ENCODE measurements at places on chromosomes 13 and 19. TPM values are rescaled to one million over a fixed set of nuclear protein-coding genes. Genes with fewer than 3 reads are reported as not detected.

The MYH14 gene
- total RNA-seq: 34.3 TPM

The ZNF805 gene
- total RNA-seq: 4.8 TPM

DNA sequence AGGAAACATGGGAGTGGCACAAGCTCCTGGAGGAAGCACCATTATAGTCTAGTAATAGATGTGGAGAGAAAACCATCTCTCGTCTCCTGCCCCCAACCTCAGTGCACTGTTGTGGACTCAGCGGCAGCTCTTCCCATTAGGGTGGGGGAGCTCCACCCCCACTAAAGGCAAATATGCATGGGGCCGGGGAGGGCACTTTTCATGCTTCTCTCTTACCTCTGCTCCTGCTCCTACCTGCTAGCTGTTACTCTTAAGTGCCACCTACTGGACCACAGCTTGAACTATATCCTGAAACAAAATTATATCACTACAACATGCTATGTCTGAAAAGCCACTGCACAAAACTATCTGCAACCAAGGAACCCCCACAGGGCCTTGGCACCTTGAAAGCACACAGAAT is 112.6 kb upstream of the DACH1 start:
- DNase-seq: no peak

GRCh38 chr13:94683409-94683808 is 28.9 kb downstream of the SOX21 start:
- DNase-seq: no peak

The GZMM gene
- total RNA-seq: 0.28 TPM

DNA sequence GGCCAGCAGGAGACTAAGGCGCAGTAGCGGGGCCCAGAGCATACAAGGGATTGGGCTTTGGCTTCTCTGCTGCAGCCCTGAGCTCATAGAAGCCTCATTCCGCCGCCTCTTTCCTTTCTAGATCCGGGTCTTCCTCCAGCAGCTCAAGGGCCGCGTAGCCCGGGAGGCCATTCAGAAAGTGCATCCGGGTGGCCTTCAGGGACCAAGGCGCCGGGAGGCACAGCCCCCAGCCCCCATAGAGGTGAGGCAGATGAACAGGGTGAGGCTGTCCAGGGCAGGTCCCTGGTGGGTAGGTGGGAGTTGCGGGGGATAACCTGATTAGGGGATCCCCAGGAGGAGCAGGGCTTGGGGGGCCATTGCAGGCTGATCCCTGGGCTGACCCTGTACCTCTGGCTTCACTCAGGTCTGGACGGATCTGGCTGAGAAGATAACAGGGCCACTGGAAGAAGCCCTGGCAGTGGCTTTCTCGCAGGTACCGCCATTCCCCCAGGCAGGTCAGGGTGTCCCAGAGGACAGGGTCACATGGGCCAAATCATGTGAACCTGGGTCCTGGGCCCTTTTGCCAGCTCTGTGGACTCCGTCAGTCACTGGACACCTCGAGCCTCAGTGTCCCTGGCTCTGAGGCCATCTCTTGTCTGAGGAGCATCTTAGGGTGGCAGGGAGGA is 1.3 kb downstream of the SNAPC2 start:
- DNase-seq: no peak

The PEPD gene
- total RNA-seq: 16.9 TPM

The CEACAM5 gene
- 0.32 TPM for total RNA-seq

DNA sequence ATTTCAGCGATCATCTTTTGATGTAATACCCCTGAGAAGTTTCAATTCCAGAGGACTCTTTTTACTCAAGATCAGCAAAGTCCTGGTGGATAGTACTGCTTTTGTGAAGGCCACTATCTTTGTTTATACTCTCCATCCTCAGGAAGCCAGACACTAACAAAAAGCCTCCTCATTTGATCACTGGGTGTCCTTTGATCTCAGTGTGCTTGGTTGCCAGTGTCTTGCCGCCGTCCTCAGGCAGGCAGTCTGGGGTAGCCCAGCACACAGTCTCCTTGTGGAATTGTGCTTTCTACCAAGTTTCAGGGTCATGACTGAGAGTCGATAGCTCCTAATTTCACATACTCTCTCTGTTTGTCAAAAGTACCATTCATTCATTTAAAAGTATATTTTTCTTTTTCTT is 762.2 kb downstream of the EFNB2 start:
- no peak for DNase-seq

All from pancreas (tissue), 10 donors.